Left colon (tissue), 2 donors: ENCODE measurements at places on chromosomes 1 and 21.

- no peak for DNase-seq
Observed at GRCh38 chr21:29261555-29262540, 36.9 kb upstream of the BACH1 start.

DNA sequence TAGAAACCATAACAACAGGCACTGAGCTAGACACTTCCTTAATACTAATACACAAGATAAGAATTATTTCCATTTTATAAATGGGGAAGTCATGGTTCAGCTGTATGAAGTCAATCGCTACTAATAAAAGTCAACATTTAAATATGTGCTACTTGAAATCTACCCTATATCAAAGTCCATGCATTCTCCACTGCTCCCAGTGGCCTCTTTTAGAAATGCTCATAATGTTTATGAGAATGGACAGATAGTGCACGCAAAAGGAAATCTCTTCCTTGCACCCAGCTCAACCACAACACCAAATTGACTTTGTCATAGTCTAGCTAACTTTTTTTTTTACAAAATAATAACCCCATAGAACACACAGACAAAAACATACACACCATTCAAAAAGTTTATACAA lies 281.7 kb upstream of the CXADR start:
- no peak for DNase-seq

DNA sequence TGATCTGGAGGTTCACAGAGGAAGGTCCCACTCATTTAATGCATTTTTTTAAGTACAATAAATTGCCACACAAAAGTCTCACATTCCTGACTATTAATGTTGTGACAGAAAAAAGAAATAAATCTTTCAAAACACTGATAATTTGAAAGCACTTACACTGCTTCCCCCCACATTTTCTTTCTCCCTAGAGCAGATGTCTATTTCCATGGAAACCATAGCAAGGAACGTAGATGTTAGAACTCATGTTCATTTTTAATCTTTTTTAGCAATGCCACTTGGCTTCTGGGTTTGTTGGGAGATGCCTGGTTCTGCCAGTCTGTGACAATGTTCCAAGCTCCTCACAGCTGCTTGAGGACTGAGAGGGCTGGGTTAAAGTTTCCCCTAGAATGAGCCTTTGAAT lies 1.9 kb upstream of the STMN1 start:
- no peak for DNase-seq

GRCh38 chr1:156797212-156797871 lies 19.3 kb downstream of the SH2D2A start:
- DNase-seq: peak; percentile 55

DNA sequence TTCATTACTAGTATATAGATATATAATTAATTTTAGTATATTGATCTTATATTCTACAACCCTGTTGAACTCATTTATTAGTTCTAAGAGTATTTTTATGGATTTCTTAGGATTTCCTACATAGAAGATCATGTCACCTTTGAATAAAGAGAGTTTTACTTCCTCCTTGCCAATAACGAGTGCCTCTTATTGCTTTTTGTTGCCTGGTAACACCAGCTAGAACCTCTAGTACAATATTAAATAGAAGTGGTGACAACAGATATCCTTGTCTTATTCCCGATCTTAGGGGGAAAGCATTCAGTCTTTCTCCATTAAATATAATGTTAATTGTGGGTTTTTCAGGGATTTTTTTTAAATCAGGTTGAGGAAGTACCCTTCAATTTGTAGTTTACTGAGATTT lies 40.8 kb downstream of the WNT2B start:
- no peak for DNase-seq

DNA sequence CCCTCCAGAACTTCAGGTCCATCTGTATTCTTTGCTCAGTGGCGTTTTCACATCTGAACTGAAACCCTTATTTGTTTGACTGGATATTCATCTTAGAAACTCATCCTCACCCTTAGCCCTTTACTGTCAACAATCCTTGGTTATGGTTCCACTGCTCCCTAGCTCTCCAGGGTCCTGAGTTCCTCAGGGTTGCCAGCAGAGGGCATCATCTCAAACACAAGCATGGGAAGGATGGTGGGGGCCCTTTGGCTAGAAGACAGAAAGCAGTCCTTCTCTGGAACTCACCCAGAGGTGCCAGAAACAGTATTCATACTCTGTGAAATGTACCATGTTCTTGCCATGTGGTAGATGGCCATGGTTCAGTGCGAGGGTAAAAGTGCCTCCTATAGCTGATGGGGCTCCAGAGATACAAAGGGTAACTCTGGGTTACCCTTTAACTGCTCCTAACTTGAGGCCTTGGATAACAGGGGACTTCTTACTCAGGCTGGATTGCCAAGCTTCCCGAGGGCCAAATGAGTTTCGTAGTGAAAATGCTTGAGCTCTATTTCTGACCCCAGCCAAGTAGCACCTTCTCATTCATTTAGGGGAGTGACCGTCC lies 11.3 kb downstream of the NCSTN start:
- no peak for DNase-seq
